ENCODE measurements at places on chromosomes 11 and 22.
A peak's percentile ranks its signal among the peaks of the same experiment; 100 is the strongest.

DNA sequence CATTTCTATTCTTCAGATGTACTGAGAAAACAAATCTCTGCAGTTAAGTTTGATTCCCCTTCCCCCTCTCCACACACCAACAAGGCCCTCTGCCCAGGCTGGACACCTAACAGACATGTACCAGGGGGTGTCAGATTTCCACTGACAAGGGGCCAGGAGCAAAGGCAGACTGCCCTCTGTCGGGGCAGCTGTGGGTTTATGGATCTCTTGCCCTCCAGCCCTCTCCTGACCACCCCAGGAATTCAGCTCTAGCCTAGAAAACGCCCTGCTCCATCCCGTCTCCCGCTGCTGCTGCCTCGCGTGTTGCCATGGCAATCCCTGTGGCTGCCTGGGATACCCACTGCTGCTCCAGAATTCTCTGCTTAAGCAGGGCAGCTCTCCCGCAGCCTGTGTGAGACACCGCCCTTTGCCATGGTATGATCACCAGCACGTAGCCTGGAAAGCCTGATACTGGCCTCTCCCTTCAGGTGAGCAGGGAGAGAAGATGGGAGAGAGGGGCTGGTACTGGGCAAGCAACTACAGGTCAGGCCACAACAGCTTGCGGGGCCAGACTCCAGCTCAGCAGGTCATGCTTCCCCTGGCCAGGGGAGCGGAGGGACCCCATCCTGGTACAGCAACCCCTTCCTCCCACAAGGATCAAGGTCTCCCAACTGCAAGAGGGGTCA is 41.6 kb downstream of the BUD13 start:
- peak; percentile 24 for DNase-seq

DNA sequence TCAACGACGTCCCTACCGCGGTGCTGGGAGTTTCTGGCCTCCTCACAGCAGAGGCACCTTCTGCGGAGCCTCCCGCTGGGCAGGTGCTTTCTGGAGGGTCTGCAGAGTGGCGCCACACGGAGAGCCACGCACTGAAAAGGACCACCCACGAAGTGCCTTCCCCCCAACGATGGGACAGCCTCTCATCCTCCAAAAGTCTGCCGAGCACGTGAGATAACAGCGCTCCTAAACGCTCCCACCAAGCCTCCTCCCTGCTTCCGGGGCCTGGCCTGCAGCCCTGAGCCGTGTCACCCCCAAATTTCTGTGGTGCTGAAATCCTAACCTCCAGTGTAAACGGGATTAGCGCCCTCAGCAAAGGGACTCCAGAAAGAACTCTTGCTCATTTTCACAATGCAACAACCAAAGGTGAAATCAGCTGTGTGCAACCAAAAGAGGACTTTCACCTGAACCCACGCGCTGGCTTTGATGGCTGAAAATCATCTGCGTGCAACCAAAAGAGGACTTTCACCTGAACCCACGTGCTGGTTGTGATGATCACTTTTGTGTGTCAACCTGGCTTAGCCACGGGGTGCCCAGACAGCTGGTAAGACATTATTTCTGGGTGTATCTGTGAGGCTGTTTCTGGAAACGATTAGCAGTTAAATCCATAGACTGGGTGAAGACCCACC is 924.6 kb downstream of the BRD1 start:
- no peak for DNase-seq

- no peak for DNase-seq
These were observed 3.7 kb downstream of the ASPHD2 start for GRCh38 chr22:26432619-26433311.

GRCh38 chr11:27526535-27526934 is 20.0 kb upstream of the LIN7C start:
- no peak for DNase-seq

DNA sequence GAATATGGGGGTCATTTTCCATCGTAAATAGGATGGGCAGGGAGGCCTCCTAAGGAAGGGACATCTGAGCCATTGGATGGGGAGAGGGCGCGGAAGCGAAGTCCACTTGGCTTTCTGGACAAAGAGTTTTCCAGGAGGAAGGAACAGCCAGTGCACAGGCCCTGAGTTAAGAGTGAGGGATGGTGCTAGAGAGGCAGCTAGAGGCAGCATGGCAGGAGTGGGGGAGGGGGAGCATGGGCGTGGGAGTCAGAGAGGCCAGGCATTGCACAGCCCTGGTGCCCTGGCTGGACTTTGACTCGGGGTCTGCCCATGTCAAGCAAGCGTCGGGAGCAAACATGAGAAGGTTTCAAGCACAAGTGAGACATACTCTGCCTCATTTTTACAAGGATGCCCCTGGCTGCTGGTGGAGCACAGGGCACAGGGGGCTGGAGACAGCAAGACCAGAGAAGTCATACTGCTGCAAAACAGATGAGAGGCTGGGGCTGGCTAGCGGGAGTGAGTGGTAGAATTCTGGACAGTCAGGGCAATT is 9.0 kb downstream of the GNAZ start:
- DNase-seq, result peak; percentile 70

GRCh38 chr22:39763276-39763675 is 130.3 kb downstream of the ENTHD1 start:
- DNase-seq, result no peak

DNA sequence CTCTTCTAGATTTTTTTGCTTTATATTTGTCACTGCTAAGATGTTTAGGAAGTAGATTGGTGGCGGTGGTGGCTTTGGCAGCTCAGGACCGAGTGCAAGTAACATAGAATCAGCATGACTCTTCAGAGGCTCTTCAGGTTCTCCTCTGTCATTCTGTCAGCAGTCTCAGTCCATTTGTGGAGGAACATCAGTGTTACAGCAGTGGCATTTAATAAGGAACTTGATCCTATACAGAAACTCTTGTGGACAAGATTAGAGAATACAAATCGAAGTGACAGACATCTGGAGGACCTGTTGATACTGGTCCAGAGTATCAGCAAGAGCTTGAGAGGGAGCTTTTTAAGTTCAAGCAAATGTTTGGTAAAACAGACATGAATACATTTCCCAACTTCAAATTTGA is 82.2 kb upstream of the GNAZ start:
- DNase-seq, result no peak

GRCh38 chr11:83441601-83442000 is 155.4 kb upstream of the CCDC90B start:
- no peak for DNase-seq

GRCh38 chr11:128921793-128922192 is 20.9 kb downstream of the TP53AIP1 start:
- no peak for DNase-seq

DNA sequence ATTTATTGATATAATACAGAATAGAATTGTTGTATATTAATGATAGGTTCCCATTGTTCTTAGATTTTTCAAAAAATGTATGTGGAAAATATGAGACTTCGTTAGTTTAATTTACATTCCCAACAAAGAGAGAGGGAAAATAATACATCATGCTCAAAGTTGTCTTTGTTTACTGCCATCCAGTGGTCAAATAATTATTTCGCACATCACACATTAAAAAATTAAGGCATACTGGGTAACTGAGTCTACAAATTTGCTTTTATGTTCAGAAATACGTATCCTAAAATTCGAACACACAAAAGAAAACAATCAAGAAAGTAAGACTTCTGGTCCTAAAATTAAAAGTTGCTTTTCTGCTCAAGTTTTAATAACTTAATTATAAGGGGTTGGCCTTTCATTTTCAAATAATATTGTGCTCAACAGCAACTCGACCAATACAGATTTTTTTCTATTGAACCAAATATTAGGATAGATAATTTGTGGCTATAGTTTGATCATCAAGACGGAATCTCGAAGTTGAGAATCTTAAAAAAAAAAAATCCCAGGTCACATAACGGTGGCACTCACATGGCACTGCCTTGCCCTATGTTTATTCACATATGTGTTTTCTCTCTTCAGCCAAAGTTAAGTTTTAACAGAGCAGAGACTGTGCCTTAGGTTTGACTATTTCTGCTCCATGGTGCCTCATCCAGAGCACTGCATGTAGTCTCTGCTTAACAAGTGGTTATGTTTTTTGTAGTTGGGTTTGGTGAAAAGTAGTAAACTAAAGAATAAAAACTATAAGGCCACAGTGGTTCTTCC is 12.3 kb downstream of the PDGFD start:
- no peak for DNase-seq

DNA sequence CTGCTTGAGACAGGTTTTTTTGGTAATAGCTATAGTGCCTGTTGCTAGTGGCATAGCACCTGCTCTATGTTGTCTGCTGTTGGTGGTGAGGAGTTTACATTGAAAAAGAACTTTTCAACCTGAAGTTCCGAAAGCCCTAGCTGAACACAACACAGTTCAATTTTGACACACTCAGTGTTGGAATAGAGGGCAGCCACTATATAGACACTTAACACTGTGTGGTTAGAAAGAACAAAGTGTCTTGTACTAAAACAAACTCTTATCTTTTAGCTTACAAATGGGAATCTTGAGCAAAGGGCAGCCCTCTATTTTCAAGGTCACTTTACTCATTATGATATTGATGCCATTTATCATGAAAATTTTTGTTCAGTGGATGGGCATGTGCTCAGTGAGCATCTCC is 18.4 kb downstream of the TBCEL start:
- no peak for DNase-seq

GRCh38 chr22:38424525-38425080 is 30.4 kb downstream of the KCNJ4 start:
- DNase-seq, result peak; percentile 64

GRCh38 chr22:41915035-41915785 is at the start of gene SHISA8:
Gene SHISA8 (minus strand): TSS chr22:41915074. CDS start chr22:41914667, 407 bp downstream.
- DNase-seq, result peak; percentile 83

GRCh38 chr11:1388763-1389102 is 1.0 kb upstream of the BRSK2 start:
- DNase-seq, result no peak

- DNase-seq, result no peak
These were observed 83.5 kb upstream of the WNT7B start for GRCh38 chr22:46060292-46061123.

DNA sequence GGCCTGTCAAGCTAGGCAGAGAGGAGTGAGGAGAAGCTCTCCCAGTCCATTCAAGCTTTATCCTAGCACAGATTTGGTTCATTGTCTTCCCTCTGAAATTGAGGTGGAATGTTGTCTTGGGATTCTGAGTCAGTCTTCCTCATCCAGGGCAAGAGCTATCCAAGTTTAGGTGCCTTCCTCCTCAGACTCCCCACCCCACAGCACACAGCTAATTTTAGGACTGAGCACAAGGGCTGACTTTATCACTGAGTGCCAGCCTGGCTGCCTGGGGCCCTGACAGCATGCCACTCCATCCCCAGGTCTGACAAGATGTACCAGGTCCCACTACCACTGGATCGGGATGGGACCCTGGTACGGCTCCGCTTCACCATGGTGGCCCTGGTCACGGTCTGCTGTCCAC is 2.6 kb downstream of the PGAP2 start:
- no peak for DNase-seq

DNA sequence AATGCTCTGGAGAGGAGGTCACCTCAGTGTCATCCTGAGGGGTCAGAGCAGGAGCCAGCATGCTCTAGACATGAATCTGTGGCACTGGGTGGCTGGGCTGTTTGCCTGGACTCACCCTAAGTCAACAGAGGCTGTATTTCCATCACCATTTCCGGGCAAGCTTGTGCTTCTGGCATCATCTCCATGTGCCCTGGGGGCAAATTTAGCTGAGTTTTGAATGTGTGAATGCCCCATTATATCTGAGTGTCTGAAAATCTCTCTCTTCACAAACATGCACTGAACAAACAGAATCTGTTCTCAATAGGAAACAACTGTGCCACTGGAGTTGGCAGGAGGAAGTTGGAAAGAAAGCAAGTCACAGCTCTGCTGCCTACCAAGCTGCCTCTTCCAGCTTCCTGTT is 356.2 kb downstream of the GRM5 start:
- no peak for DNase-seq

- DNase-seq, result no peak
These were observed 21.9 kb upstream of the ALG8 start for GRCh38 chr11:78161346-78161745.

DNA sequence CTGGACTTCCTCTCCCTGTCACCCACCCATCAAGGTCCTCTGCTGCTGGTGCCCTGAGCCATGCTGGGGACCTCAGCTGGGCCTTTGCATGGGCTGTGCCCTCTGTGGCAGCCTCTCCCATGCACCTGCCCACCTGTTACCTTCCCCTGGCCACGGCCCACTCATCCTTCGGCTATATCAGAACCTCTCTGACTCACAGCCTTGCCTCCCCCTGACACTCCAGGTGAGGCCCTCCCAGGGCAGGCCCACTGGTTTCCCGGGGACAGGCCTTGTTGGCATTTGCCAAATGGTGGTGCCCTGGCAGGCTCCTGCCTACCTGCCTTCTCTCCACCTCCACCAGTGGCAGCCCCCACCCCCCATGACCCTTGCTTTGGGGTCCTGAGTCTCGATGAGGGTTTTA is 73.7 kb upstream of the PRR5 start:
- DNase-seq, result no peak

DNA sequence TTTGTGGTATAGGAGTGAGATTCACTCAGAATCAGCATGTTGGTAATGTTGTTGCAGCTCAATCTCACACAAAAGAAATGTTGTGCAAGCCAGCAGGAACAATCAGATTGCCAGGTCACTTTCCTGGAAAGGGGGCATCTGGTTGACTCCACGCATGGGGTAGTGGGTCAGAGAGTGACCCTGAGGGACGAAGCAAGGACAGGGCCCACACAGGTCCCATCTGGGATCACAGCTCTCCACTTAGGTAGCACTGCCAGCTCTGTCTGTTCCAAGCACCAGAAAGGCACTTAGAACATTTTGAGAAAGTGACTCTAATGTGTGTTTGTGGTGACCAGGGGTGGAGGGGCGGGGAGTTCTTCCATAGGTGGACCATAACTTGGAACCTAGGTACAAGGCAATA is 109.5 kb downstream of the RASSF10 start:
- DNase-seq, result no peak

- DNase-seq, result peak; percentile 96
These were observed 22.0 kb downstream of the RHBDD3 start for GRCh38 chr22:29245626-29246385.

DNA sequence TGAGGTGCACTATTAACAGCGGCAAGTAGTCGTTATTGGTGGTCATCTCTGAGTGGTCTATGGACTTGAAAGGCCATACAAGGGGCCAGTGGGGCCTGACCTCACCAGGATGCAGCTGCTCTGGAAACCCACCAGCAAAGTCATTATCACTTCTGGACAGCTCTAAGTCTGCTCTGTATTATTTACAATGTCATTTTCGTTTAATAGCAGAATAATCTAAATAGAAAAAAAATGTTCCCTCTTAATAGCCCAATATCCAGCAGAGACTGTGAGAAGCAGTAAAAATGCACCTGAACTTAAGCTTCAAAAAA is 85.0 kb upstream of the EED start:
- DNase-seq, result no peak

Measured in HuH-7 (cell line).